CD4-positive, alpha-beta T cell (primary cell): ENCODE measurements at places on chromosomes 1 and 21.

DNA sequence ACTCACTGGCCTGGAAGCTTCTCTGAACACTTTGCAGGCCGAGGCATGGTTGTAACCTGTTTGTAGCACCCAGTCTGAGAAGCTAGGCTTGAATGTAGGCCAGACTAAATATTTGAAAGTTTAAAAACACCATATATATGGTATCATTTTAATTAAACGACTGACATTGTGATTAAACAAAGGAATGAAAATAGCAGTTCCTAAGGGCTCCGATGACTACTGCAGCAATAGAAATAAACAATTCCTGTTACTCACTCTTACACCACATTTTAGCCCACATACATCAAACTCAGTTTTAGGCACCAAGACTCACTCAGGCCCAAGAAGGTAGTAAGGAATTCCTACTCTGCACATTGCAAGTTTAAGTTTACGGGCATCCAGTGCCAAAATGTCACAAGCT lies 281.2 kb downstream of the AKT3 start:
- DNase-seq = no peak

GRCh38 chr1:228781161-228781808 lies 46.0 kb downstream of the RHOU start:
- no peak for DNase-seq

GRCh38 chr1:118097622-118098348 lies 87.2 kb downstream of the SPAG17 start:
- DNase-seq = no peak

- DNase-seq = no peak
These were observed 414.9 kb downstream of the SMYD3 start for GRCh38 chr1:246092136-246092535.

GRCh38 chr1:7458946-7459345 lies 312.1 kb upstream of the VAMP3 start:
- DNase-seq = no peak

- no peak for DNase-seq
These were observed 30.6 kb downstream of the WDR47 start for GRCh38 chr1:109011335-109011734.

DNA sequence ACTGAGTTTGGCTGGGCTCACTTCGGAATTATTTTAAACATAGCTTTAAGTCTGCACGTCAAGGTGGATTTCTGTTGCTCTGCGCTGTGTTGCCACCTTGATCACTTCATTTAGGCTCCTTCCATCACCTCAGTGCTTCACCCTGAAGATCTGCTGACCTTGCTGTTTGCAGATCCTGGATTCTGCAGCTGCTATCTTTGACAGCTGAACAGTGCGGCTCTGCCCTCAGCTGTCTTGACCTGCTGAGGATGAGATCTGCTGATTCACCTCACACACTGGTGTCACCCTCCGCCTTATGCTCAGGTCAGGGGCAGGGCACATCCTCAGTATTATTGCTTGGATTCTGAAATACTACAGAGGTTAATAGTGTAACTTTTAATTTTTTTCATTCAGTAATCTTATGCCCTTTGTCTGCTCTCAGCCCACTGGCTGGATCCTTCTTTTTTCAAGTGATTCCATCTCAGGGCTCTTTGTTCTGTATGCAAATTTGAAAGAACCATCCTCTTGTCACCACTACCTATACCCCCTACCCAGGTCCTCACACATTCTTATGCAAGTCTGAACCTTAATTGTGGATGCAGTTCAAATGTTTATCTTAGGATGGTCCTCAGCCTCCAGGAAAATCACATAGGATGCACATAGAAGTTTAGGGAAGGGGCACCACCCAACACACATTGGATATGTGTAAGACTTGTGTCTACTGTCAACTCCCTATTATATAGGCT lies 364.0 kb downstream of the OLFM3 start:
- DNase-seq = no peak

GRCh38 chr1:200982071-200982945 lies 41.2 kb downstream of the KIF21B start:
- DNase-seq = no peak

- DNase-seq = no peak
These were observed 11.9 kb downstream of the CACNA1S start for GRCh38 chr1:201100169-201100930.
